ENCODE measurements at places on chromosomes 7 and 10.

GRCh38 chr7:122290476-122290875, 14.1 kb downstream of the FEZF1 start:
- no peak for DNase-seq

DNA sequence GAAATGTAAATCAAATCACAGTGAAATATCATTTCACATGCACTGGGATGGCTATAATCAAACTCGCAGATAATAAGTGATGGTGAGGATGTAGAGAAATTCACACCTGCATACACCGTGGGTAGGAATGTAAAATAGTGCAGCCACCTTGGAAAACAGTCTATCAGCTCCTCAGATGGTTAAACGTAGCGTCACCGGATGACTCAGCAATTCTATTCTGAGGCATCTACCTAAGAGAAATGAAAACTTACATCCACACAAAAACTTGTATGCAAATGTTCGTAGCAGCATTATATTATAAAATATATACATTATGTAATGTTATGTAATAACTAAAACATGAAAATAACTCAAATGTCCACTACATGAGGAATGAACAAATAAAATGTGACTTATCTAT, 38.9 kb downstream of the SH3PXD2A start:
- no peak for DNase-seq

GRCh38 chr7:16402091-16402490, 19.2 kb downstream of the CRPPA start:
- no peak for DNase-seq

- DNase-seq = no peak
Measured at GRCh38 chr7:55792048-55792447, 70.5 kb downstream of the SEPTIN14 start.

GRCh38 chr7:39465055-39465929, 100.9 kb upstream of the YAE1 start:
- peak; percentile 42 for DNase-seq
